ENCODE measurements at places on chromosomes 5 and 9.

- no peak for DNase-seq
- H3K27me3 ChIP-seq: no peaks in the 10 kb centered on the region
- H3K4me1 ChIP-seq: no peaks in the 10 kb centered on the region
- no peak overlapping the region for H3K27ac ChIP-seq
- H3K36me3 ChIP-seq: no peaks in the 10 kb centered on the region
Measured at GRCh38 chr9:114209151-114209550, 53.8 kb downstream of the COL27A1 start.

DNA sequence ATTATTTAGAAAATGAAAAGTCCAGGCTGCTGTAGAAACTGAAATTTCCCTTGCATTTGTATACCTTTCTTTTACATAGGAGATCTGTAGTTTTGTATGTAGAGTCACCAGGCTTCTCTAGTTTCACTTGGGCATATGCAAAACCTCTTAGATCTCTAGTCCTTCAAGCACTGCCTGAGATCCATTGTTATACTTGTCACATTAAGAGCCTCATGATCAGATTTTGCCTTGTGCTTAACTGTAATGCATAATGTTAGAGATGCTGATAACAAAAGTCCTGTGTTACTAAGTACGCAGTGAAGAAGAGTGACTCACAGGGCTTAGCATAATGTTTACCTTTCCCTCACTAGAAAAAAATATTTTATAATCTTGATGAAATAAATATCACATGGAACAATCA, 250.2 kb downstream of the CYLC2 start:
- no peak overlapping the region for H3K4me3 ChIP-seq
- no peaks in the 10 kb centered on the region for H3K36me3 ChIP-seq
- no peaks in the 10 kb centered on the region for H3K27me3 ChIP-seq

- peaks cover 17% of the 10 kb centered on the region for H3K4me1 ChIP-seq
- no peaks in the 10 kb centered on the region for H3K36me3 ChIP-seq
- H3K4me3 ChIP-seq: no peak overlapping the region
- no peak overlapping the region for H3K27ac ChIP-seq
- no peaks in the 10 kb centered on the region for H3K27me3 ChIP-seq
Measured at GRCh38 chr9:95511952-95512708, 4.6 kb downstream of the PTCH1 start.

DNA sequence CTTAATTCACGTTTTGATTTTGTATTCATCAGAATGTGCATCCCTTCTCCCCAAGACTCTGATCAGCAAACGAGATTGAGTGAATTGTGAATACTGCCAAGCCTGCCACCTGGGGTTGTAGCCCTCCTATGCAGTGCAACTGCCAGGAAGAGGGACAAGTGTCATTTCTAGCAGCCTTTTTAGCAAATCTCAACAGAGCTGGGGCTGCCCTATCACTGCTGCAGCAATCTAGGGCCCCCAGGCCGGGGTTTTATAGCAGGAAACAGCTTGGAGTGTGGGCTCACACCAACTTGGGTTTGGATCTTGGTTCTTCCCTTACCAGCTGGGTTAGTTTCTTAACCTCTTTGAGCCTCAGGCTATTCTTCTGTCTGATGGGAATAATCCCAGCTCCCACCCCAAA, 4.0 kb downstream of the CSF1R start:
- H3K4me1 ChIP-seq: no peaks in the 10 kb centered on the region
- no peaks in the 10 kb centered on the region for H3K36me3 ChIP-seq
- DNase-seq: no peak
- no peak overlapping the region for H3K27ac ChIP-seq
- H3K27me3 ChIP-seq: peaks cover 11% of the 10 kb centered on the region

DNA sequence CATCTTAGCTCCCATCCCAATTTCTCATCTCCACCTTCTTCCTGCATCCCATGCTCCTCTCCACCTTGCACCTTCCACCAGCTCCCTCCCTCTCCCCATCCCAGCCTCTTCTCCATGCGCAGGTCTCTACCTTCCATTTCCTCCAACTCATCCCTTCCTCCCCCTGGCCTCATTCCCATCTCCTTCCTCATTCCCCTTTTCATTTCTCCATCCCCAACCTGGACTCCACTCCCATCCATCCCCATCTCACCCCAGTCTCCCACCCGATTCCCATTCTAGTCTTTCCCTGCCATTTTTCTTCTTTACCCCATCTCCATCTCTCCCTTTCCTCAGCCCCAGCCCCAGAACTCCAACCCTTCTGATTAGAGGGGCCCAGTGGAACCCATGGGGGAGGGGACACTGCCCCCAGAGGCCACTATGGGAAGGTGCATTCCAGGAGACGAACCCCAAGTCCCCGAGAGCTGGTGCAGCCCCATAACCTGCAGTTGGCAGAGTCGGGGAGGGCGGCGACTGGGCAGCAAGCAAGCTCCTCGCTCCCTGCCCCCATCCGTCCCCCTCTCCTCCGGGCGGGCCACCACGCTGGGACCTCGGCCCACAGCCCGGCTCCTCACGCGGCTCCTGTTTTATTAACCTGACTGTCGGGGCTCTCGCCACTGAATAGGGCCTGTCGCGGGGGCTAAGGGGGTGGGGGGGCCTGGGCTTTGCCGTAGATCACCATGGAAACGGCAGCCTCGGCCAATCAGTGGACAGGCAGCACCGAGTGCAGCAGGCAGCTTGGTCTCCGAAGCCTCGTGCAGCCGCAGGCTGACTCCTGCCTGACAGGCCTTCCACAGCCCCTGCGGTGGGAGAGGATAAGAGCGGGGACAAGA, 66.7 kb downstream of the PCDH1 start:
- peaks cover 13% of the 10 kb centered on the region for H3K27me3 ChIP-seq
- no peak overlapping the region for H3K27ac ChIP-seq
- H3K4me3 ChIP-seq: no peak overlapping the region
- no peaks in the 10 kb centered on the region for H3K36me3 ChIP-seq
- DNase-seq: peak; percentile 3

- H3K36me3 ChIP-seq: no peaks in the 10 kb centered on the region
- no peak overlapping the region for H3K27ac ChIP-seq
- H3K4me3 ChIP-seq: no peak overlapping the region
- H3K27me3 ChIP-seq: no peaks in the 10 kb centered on the region
- DNase-seq: no peak
Measured at GRCh38 chr9:133492061-133493021, 13.4 kb upstream of the SLC2A6 start.

GRCh38 chr5:125446986-125447385, 700.5 kb upstream of the ZNF608 start:
- no peaks in the 10 kb centered on the region for H3K36me3 ChIP-seq
- no peaks in the 10 kb centered on the region for H3K4me1 ChIP-seq
- no peak for DNase-seq
- no peak overlapping the region for H3K4me3 ChIP-seq

GRCh38 chr5:5481633-5482032, 59.2 kb downstream of the ICE1 start:
- no peaks in the 10 kb centered on the region for H3K4me1 ChIP-seq
- no peak for DNase-seq
- H3K4me3 ChIP-seq: no peak overlapping the region
- H3K36me3 ChIP-seq: peaks cover 9% of the 10 kb centered on the region

GRCh38 chr9:124290743-124291554, 33.2 kb downstream of the NEK6 start:
- DNase-seq: no peak
- H3K36me3 ChIP-seq: no peaks in the 10 kb centered on the region
- no peak overlapping the region for H3K27ac ChIP-seq
- no peak overlapping the region for H3K4me3 ChIP-seq
- H3K27me3 ChIP-seq: no peaks in the 10 kb centered on the region

Measured in effector memory CD4-positive, alpha-beta T cell (primary cell).